ENCODE measurements at places on chromosomes 6 and 20.

- DNase-seq, result no peak
These were observed 57.8 kb downstream of the AGPAT4 start for GRCh38 chr6:161215876-161216615.

DNA sequence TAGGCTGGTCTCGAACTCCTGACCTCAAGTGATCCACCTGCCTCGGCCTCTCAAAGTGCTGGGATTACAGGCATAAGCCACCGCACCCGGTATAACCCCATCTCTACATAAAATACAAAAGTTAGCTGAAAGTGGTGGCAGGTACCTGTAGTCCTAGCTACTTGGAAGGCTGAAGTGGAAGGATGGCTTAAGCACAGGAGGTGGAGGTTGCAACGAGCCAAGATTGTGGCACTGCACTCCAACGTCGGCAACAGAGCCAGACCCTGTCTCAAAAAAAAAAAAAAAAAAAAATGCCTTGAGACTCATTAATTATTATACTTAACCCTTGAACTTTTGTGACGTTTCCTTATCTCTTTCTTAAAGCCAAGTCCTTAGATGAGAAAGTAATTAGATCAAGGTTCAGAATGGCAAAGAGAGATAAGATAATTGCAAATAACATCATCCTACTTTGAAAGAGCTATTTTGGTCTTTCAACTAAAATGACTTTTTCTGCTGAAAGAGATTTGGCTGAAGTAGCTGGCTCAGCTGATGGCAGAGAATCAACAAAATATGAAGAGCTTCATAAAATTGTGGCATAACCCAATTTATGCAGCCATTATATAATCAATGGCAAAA lies 4.7 kb upstream of the SHLD1 start:
- no peak for DNase-seq

DNA sequence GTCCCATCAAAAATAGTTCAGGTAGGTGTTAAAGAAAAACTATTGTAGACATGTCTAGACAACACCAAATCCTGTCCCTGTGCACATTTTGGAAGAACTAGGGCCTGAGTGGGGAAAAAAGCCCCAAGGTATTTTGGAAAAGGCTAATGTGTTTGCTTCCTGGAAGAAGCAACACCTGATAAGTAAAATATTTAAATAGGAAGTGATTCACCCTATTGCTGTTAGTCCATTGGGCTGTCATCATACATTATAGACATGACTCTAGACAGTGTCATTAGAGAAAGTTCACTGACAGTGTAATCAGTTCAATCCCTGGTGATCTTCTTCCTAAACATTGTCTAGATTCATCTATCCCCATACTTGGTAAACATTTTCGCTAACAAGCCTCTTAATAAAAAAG lies 465.3 kb downstream of the CBLN4 start:
- no peak for DNase-seq

GRCh38 chr6:32492351-32492750 lies 37.7 kb downstream of the HLA-DRB5 start:
- no peak for DNase-seq

DNA sequence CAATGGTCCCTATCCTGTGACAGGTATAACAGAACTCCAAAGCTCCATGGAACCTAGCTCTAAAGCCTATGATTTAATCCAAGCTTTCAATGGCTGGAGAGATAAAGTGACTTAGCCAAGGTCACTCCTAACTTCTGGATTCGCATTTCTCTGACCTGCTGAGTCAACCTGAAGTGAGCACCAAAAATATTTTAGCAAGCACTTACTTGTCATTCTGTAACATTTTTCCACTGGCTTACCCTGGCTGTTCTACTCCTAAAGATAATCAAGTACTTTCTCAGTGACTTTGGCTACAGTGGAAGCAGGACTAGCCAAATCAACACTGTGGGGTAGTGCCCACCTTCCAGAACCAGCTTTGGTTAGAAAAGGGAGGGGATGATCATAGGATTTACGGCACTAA lies 188.3 kb downstream of the OGFRL1 start:
- DNase-seq, result no peak

GRCh38 chr6:6680526-6680925 lies 92.0 kb downstream of the LY86 start:
- no peak for DNase-seq
